ENCODE measurements at places on chromosomes 7 and 10.

DNA sequence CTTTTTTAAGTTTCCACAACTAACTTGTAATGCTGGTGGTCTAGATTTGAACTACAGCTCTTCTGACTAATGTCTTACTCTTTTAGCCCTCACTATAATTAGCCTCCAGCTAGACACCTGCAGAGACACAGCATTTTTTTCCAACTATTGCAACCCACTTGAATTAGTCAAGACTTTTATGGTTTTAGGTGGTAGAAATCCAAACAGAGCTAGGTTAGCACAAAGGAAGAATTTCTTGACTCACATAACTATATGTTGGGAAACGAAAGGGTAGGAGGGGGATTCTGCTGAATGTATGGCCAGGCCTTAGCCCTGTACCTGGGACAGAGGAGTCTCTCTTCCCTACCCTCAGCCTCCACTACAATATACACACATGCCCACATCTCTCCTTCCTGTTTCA, 586.1 kb downstream of the INHBA start:
- DNase-seq: no peak

DNA sequence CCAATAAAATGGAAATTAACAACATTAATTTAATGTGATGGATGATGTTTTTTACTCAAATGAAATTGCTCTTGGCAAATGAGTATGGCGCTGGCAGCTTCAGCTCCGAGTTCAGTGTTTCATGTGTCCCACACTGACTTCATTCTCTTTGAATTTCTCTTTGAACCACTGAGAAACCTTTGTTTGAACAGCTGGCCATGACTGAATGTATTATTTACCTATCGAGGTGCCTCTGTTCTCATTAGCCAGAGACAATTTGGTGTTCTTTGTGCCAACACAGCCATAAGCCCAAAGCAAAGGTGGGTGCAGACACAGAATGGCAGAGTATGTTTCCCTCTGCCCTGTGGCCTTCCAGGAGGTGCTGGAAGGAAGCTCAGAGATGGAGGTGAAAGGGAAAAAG, 42.1 kb downstream of the TMEM178B start:
- DNase-seq: peak; percentile 86

GRCh38 chr10:113523071-113523470, 29.8 kb upstream of the HABP2 start:
- no peak for DNase-seq

- no peak for DNase-seq
These were observed 371.8 kb upstream of the KCND2 start for GRCh38 chr7:119900996-119901672.

GRCh38 chr7:44959433-44959951, 19.3 kb downstream of the MYO1G start:
- no peak for DNase-seq

DNA sequence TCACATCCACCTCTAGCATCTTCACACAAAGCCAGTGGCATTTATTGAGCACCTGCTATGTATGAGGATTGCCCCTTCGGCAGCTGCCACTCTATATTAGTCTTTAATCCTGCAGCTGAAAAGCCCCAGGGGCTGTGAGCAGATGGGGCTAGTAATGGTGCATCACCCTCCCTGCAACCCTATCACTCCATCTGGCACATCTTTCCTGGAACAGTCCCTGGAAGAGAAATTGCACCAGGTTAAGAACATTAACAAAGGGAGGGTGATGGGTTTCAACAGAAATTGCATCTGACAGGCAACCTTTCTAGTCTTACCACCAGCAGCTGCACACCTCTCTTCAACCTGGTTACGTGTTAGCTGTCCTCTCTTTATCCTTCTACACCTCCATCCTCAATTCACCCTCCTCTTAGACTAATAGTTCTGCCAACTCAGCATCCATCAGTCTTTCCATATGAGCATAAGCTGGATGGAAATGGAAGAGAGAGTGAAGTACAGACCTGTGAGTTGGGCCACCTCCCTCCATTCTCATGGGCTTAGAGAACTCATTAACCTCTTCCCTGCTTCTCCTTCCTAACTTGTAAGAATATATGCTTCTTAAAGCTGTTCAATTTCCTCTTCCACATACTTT, 168.6 kb upstream of the NEBL start:
- DNase-seq: no peak

DNA sequence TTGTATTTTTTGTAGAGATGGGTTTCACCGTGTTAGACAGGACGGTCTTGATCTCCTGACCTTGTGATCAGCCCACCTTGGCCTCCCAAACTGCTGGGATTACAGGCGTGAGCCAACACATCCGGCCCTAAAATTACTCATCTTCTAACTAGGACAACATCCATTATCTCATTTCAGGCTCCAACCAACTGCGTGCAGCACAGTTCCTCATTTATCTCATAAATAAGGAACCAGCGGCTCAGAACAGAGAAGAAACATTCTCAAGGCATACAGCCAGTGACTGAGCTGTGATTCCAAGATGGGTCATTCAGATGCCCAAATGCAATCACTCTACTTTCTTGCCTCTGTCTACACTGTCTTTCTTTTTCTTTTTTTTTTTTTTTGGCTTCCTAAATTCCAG, 356.1 kb downstream of the ELMO1 start:
- DNase-seq: no peak

All from NCI-H2029 treated with DMSO at 0.1 percent for 48 hours (cell line).